ENCODE measurements at places on chromosomes 1 and 21.

- no peak for DNase-seq
Observed at GRCh38 chr1:150288382-150288781, 5.3 kb upstream of the MRPS21 start.

GRCh38 chr1:214337511-214337910, 56.6 kb downstream of the SMYD2 start:
- DNase-seq = no peak

- no peak for DNase-seq
Observed at GRCh38 chr21:29406385-29406784, 107.7 kb downstream of the BACH1 start.

DNA sequence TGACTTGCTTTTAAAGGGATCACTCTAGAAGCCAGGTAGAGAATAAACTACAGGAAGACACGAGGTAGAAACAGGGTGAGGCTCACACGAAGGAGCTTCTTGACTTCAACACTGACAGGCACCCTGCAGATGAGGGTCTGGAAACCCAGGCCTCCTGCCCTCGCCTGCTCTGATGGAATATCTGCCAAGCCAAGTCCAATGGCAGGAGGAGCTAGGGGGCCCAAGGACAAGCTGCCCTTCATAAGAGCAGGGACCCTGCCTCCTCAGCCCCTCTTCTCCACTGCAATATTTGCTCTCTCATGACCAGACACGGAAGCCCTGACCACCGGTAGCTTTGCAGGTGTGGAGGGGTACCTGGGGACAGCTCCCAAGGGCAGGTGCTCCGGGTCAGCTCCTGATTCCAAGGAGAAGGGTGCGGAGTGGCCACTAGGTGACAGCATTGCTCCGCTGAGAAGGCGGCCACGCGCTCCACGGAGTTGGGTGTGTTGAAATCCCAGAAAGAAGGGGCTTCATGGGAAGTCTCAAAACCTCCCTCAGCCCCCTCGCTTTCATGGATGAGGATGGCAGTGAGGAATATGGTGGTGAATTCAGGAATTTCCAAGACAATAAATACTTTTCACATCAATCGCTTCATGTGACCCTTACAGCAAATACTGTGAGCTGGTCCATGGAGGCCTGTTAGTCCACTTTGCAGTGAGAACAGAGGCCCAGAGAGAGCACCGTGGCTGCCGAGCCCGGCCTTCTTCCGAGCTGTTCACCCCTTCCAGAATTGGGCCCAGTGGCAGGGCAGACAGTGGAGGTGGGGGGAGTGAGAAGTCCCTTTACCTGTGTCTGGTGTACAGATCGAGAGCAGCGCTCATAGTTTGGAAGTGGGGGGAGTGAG, 33.2 kb upstream of the PAX7 start:
- no peak for DNase-seq
